ENCODE measurements at places on chromosomes 2 and 18.

DNA sequence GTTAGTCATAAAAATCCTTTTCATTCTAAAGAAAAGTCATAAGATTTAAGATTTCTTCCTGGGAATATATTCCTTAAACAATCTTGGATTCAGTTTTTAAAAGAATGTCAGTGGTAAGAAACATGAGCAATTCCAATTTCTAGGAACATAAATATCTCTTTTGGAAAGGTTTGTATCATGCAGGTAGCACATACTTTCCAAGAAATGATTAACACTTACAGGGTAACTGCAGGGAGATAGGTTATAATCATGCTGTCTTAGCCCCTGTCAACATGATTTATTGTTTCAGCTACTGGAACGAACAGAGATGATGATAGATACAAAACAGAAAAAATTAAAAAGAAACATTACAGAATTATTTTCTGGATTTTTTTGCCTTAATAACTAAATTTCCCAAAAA, 1537.7 kb downstream of the LRP1B start:
- DNase-seq: no peak

- no peak for DNase-seq
Measured at GRCh38 chr2:20433946-20434553, 12.8 kb upstream of the RHOB start.

DNA sequence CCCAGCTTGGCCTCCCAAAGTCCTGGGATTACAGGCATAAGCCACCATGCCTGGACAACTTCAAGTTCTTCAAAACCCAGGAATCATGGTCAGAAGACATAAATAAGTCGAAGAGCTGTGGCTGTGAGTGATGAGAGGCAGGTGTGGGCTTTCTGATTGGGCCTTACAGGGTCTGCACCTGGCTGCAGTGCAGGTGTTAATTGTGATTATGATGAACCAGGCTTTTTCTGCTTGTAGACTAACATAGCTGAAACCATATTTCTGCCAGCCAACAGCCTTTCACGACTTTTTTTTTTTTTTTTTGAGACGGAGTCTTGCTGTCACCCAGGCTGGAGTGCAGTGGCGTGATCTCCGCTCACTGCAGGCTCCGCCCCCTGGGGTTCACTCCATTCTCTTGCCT, 14.9 kb upstream of the DTNB start:
- DNase-seq: no peak

- DNase-seq: no peak
Measured at GRCh38 chr18:77082316-77082955, 50.1 kb downstream of the MBP start.

DNA sequence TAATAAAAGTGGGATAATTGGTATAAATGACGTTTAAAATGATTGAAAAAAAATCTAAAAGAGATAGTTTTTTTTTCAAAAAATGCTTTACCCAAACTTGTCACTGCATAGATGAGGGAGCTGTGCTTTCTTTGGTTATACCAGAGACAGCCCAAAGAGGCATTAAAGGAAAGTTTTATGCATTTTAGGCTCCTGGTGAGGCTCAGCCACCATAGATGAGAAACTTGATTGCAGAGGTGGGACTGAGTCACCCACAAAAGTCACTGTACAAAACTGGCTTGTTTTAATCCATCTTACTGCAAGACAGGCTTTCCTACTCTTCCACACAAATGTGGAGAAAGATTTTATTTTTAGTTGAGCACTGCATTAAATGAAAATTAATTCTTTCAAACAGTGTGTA, 2.4 kb downstream of the SMYD1 start:
- DNase-seq: no peak

Data from stimulated activated CD4-positive, alpha-beta T cell treated with anti-CD3 and anti-CD28 coated beads, TNF-alpha, amount 100 ng/mL, for 1 hour (primary cell).